ENCODE measurements at places on chromosomes 3 and 15.

GRCh38 chr15:90388462-90389380, 679 bp downstream of the IQGAP1 start:
- DNase-seq, result no peak

DNA sequence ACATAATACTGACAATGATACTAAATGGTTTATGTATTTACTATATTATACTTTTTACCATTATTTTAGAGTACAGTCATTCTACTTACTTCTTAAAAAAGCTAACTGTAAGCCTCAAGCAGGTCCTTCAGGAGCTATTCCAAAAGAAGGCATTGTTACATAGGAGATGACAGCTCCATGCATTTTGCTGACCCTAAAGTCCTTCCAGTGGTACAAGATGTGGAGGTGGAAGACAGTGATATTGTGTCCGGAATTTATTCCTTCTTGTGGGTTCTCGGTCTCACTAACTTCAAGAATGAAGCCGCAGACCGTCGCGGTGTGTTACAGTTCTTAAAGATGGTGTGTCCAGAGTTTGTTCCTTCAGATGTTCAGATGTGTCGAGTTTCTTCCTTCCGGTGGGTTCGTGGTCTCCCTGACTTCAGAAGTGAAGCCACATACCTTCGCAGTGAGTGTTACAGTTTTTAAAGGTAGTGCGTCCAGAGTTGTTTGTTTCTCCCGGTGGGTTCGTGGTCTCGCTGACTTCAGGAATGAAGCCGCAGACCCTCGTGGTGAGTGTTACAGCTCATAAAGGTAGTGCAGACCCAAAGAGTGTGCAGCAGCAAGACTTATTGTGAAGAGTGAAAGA, 20.9 kb downstream of the AVEN start:
- no peak for DNase-seq

DNA sequence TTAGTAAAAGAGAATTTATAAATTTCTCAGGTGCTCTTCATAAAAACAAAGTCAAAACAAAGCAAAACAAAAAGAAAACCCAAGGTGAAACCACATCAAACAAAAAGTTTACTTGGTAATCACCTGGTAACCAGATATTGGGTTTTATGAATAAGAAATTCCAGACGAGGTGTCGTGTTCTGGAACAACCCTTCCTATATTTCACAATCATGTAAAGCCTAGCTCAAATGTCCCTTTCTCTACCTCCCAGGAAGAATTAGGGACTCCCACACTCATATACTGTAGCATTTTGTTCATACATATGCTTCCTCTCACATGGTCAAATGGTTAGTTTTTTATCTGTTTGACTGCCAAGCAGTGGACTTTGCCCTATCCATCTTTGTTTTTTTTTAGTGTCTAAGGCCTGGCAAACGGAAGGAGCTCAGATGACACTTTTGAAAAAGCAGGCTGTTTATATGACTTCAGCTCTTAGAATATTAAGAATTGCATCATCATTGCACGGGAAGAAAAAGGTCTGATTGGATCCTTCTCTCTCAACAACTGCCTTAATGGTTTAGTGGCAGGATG, 326.7 kb upstream of the TBL1XR1 start:
- no peak for DNase-seq

DNA sequence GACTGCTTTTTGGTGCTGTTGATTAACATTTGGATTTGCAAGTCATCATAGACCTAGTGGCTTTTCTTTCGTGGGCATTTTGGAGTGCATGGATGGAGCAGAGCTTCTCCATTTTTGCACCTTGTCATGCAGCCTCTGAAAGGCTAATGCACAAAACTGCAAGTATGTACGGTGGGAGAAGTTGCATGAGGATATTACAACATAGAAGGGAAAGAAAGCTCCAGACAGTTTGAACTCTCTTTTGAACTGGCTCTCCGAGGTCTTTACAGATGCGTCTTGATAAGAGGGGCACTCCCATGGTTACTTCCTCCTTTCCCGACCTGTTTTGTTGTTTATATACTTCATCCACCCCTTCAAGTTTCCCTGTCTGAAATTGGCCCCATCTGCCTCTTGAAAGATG, 147.1 kb upstream of the GBE1 start:
- no peak for DNase-seq

GRCh38 chr3:131004603-131005002, 22.0 kb downstream of the ASTE1 start:
- DNase-seq, result no peak

- DNase-seq, result no peak
Observed at GRCh38 chr15:74616996-74617395, 1.4 kb downstream of the CLK3 start.

GRCh38 chr3:195441476-195441991, 1.3 kb downstream of the ACAP2 start:
- no peak for DNase-seq
